ENCODE measurements at places on chromosomes 12 and 14. TPM values are rescaled to one million over a fixed set of nuclear protein-coding genes. Genes with fewer than 3 reads are reported as not detected.

TAPBPL gene
- 18.8 TPM for total RNA-seq

RILPL2 gene
- 7.9 TPM for total RNA-seq

GRCh38 chr14:102737402-102738372 lies 39.6 kb upstream of the TRAF3 start:
- H3K4me1 ChIP-seq: no peaks in the 10 kb centered on the region
- no peaks in the 10 kb centered on the region for H3K27me3 ChIP-seq
- no peak overlapping the region for H3K4me3 ChIP-seq
- no peak for ATAC-seq
- H3K27ac ChIP-seq: no peak overlapping the region

DNA sequence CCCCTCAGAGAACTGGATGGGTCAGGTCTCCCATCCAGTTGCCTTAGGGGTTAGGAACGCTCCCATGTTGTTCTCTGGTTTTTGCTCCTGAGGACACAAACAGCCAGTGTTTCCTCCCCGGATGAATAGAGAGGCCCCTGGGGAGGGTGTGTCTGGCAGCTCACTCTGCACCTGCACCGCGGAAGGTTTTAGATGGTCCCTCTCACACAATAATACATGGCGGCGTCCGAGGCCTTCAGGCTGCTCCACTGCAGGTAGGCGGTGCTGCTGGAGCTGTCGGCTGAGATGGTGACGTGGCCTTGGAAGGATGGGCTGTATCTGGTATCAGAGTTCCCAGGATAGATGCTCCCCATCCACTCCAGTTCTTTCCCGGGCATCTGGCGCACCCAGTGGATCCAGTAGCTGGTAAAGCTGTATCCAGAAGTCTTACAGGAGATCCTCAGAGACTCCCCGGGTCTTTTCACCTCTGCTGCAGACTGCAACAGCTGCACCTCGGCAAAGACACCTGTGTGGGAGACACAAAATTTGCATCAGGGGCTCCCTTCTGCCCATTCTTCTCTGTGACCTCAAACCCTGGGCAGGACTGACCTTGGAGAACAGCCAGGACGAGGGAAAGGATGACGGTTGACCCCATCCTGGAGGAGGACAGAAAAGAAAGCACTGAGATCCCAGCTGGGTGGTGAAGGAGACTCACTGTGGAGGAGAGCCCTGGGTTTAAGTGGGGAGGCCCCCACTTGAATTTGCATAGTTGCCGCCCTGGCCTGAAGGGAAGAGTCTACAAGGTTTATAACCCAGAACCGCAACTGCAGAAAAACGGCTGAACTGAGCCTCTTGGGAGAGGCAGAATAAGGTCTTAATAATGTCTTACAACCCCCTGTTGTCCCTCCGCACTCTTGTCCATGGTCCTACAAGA lies 1324.8 kb downstream of the TMEM121 start:
- ATAC-seq: no peak
- H3K27ac ChIP-seq: no peak overlapping the region
- no peaks in the 10 kb centered on the region for H3K36me3 ChIP-seq

GRCh38 chr12:74689071-74689655 lies 151.5 kb downstream of the ATXN7L3B start:
- no peak overlapping the region for H3K4me3 ChIP-seq
- no peaks in the 10 kb centered on the region for H3K36me3 ChIP-seq
- no peaks in the 10 kb centered on the region for H3K27me3 ChIP-seq
- no peaks in the 10 kb centered on the region for H3K4me1 ChIP-seq

DNA sequence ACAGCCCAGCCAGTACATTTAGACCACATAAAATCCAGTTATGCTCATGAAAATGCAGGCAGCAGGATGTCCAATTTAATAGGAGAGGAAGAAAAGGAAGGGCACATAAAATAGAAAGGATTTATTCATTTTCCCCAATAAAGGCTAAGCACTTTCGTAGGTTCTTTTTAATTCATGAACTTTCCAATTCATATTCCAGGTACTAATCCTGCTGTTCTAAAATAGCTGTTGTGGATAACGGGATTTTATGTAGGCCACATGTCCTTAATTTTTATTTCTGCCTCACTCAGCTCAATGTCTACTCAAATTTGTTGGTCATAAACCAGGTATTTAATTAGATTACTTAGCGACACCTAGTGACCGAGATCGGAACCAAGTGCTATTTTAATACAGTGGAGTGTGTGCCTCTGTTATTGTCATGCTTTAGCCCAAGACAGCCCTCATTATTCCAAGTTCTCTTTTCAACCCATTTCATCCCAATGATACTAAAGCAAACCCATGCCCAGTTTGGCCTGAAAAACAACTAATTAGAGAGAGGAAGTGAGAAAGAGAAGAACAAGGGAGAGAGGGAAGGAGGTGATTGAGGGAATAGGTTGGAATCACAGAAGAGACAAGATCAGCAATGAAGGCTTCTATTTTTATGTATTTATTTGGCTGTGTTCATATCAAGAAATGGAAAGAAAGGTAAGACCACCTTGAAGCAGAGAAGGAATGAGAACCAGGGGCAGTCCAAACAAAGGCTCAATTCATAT lies 45.9 kb upstream of the IFNG-AS1 start:
- H3K4me3 ChIP-seq: no peak overlapping the region
- ATAC-seq: peak; percentile 81
- H3K27me3 ChIP-seq: no peaks in the 10 kb centered on the region
- H3K4me1 ChIP-seq: no peaks in the 10 kb centered on the region

- ATAC-seq: no peak
- no peak overlapping the region for H3K27ac ChIP-seq
- no peaks in the 10 kb centered on the region for H3K36me3 ChIP-seq
- H3K4me1 ChIP-seq: peaks cover 3% of the 10 kb centered on the region
- peaks cover 68% of the 10 kb centered on the region for H3K27me3 ChIP-seq
- no peak overlapping the region for H3K4me3 ChIP-seq
These were observed 65.6 kb downstream of the FBXL14 start for GRCh38 chr12:1528791-1529190.

GRCh38 chr14:100107236-100107635 lies 42.0 kb downstream of the EVL start:
- no peak overlapping the region for H3K27ac ChIP-seq
- no peaks in the 10 kb centered on the region for H3K27me3 ChIP-seq
- H3K36me3 ChIP-seq: no peaks in the 10 kb centered on the region
- H3K4me3 ChIP-seq: no peak overlapping the region

DNA sequence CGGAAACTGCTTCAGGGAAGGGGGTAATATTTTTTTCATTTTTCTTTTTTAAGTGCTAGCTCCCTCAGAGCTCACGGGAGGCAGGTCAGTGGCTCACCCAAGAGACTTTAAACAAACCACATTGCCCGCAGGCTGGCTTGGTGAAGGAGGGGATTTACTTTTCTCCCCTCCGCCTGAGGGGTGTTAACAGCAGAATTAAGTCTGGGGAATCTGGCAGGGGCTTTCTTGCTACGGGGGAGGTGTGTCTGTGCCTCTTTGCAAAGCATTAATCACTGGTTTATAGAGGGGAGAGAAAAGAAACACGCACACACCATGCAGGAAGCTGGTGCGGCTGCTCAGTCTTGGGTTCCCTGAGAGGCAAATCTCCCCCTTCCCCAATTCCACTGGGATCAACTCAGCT lies 26.2 kb upstream of the TBX3 start:
- no peak overlapping the region for H3K4me3 ChIP-seq
- H3K27ac ChIP-seq: no peak overlapping the region
- no peaks in the 10 kb centered on the region for H3K36me3 ChIP-seq
- no peaks in the 10 kb centered on the region for H3K4me1 ChIP-seq
- no peak for ATAC-seq
- peaks cover 80% of the 10 kb centered on the region for H3K27me3 ChIP-seq

GRCh38 chr14:90664911-90665310 lies 151.3 kb downstream of the TTC7B start:
- H3K27ac ChIP-seq: no peak overlapping the region
- no peak overlapping the region for H3K4me3 ChIP-seq

DNA sequence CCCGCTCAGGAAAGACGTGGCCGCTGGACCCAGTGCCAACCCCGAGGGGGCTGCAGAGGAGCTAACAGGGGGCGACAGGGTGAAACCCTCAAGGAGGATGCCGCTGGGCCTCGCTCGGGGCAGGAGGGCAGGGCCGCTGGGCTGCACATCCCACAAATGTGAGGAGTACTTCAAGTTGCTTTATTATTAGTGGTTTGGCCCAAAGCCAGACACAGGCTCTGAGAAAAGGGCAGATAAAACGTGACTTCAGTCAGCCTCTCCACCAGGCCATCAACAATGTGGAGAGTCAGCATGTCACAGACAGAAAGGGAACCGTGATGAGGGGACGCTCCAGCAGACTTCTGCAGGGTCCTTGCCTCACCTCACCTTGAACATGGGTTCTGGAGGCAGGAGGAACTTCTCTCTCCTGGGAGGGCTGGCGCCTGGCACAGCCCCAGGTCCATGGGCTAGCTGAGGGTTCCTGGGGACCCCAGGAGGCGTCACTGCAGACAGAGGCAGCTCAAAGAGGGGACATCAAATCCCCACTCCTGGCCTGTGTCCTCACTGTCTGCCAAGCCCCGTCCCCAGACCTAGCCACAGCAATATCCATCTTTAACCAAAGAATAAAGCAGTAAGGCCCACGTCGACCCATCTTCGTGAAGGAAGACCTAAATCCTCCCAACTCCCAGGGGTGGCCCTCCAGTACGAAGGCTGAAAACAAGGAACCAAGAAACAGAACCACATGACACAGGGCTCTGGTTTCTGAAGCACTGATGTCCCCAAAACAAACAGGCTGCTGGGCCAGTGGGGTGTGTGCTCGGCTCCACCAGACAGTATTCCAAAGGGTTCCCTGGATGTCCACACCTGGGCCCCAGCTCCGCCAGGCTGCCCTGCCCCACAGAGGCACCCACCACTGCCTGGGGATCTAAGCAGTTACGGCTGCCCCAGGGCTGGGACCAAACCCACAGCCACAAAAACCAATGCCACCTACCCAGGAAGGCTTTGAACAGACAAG lies 35.1 kb downstream of the CCDC85C start:
- H3K4me3 ChIP-seq: no peak overlapping the region
- peak overlapping the region; percentile 85 for H3K27ac ChIP-seq
- no peaks in the 10 kb centered on the region for H3K27me3 ChIP-seq
- ATAC-seq: no peak
- H3K36me3 ChIP-seq: no peaks in the 10 kb centered on the region
